ENCODE measurements at places on chromosomes 12 and 14.

- DNase-seq = no peak
- peak overlapping the region; percentile 88 for H3K4me3 ChIP-seq
- peak overlapping the region; percentile 87 for H3K27ac ChIP-seq
- H3K4me1 ChIP-seq = peaks cover 11% of the 10 kb centered on the region
- no peaks in the 10 kb centered on the region for H3K36me3 ChIP-seq
These were observed 24.0 kb downstream of the KLRK1 start for GRCh38 chr12:10365696-10366405.

GRCh38 chr12:101959607-101960006, 82.2 kb downstream of the DRAM1 start:
- no peaks in the 10 kb centered on the region for H3K36me3 ChIP-seq
- H3K4me3 ChIP-seq = no peak overlapping the region
- H3K4me1 ChIP-seq = no peaks in the 10 kb centered on the region
- H3K27me3 ChIP-seq = no peaks in the 10 kb centered on the region
- DNase-seq = no peak

GRCh38 chr14:67240168-67240932, 885 bp upstream of the PALS1 start:
- peaks cover 12% of the 10 kb centered on the region for H3K4me1 ChIP-seq
- peak overlapping the region; percentile 93 for H3K27ac ChIP-seq
- DNase-seq = no peak
- peak overlapping the region; percentile 96 for H3K4me3 ChIP-seq
- H3K36me3 ChIP-seq = no peaks in the 10 kb centered on the region

GRCh38 chr12:16344269-16344668, 3.2 kb upstream of the MGST1 start:
- no peak overlapping the region for H3K27ac ChIP-seq
- H3K27me3 ChIP-seq = no peaks in the 10 kb centered on the region
- no peaks in the 10 kb centered on the region for H3K36me3 ChIP-seq
- H3K4me1 ChIP-seq = peaks cover 5% of the 10 kb centered on the region
- no peak overlapping the region for H3K4me3 ChIP-seq

- H3K4me3 ChIP-seq = no peak overlapping the region
- no peak for DNase-seq
- no peaks in the 10 kb centered on the region for H3K4me1 ChIP-seq
- H3K36me3 ChIP-seq = peaks cover 56% of the 10 kb centered on the region
- no peak overlapping the region for H3K27ac ChIP-seq
These were observed 46.6 kb downstream of the CKB start for GRCh38 chr14:103476065-103476464.

- no peak overlapping the region for H3K27ac ChIP-seq
- no peak for DNase-seq
- no peaks in the 10 kb centered on the region for H3K36me3 ChIP-seq
These were observed 1349.1 kb downstream of the TMEM121 start for GRCh38 chr14:106875503-106875902.

GRCh38 chr14:65864984-65865383, 452.5 kb downstream of the FUT8 start:
- no peak for DNase-seq
- H3K36me3 ChIP-seq = no peaks in the 10 kb centered on the region
- no peaks in the 10 kb centered on the region for H3K27me3 ChIP-seq
- no peak overlapping the region for H3K27ac ChIP-seq
- no peak overlapping the region for H3K4me3 ChIP-seq

DNA sequence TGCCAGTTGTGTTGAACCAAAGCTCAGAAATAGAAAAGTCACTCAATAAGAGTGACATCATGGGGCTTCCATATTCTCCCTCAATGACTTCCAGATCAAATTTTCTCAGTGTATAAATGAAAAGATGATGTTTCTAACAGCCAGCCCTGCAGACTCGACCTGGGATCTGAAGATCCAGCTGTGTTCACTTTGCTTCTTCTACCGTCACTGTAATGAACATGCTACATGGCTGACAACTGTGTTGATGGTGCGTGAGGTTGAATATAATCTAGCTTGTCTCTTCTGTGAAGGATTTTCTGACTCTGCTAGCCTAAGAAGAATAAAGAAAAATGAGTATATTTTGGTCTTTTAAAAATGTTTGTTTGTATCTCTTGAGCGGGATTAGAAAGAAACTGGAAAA, 577.8 kb downstream of the ETNK1 start:
- H3K27me3 ChIP-seq = no peaks in the 10 kb centered on the region
- no peak overlapping the region for H3K27ac ChIP-seq
- no peaks in the 10 kb centered on the region for H3K36me3 ChIP-seq
